ENCODE measurements at places on chromosomes 5 and 9.

DNA sequence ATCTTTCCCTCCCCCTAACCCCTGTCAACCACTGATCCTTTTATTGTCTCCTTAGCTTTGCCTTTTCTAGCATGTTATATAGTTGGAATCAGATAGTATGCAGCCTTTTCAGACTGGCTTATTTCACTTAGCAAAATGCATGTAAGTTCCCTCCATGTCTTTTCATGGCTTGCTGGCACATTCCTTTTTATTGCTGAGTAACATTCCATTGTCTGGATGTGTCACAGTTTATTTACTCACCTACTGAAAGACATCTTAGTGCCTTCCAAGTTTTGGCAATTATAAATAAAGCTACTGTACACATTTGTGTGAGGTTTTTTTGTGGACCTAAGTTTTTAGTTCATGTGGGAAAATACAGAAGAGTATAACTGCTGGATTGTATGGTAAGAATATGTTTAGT lies 230.1 kb downstream of the PBX3 start:
- no peak for DNase-seq

DNA sequence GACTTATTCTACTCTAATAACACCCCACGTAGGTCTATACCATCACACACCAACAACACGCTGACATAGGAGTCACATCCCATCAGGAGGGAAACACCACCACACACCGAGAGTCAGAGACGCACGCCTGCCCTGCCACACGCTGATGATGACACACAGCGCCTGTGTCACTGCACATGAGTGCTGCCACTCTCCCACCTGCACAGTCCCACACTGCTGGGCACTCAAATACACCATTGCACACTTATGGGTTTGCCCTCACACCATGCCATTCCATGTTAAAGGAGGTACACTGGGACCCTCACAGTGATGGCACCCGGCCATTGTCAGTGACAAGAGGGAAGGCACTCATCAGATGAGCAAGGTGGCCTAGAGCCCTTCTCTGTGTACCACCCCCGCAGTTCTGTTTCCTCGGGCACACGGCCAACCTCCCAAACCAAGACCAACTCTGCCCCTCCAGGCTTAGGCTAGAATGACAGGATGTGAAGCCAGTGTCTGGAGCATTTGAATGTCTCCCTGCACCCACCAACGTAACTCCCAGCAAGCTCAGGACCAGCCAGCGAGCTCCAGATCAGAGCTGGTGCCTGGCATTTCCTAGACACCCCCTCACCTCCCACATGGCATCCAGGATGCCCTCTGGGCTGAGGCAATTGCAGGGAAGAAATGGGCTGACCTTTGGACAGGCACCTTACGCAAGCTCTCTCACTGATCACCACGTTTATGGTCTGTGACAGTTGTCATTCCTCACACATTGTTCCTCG lies 3.6 kb upstream of the CPLX2 start:
- peak; percentile 89 for DNase-seq

- DNase-seq = no peak
These were observed 184.5 kb downstream of the RGS3 start for GRCh38 chr9:113648048-113648447.

DNA sequence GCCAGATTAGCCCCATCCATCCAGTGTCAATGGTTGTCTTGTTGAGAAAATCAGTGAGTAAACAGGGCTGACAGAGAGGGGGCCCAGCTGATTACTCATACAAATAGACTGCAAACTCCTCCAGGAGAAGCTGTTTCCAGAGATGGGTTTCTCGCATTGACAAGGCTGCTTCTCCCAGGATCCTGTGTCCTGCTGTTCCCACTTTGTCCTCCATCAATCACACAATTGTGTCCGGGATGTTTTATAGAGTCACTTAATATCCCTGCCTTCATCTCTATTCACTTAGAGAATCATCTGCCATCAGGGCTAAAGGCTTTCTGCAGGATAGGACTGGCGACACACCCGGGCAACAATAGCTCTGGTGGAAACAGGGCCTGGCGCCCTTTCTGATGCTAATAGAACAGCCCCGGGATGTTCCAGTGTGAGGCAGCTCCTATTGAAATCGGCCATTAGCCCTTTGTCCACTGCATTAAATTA lies 71.7 kb upstream of the TBCA start:
- no peak for DNase-seq

DNA sequence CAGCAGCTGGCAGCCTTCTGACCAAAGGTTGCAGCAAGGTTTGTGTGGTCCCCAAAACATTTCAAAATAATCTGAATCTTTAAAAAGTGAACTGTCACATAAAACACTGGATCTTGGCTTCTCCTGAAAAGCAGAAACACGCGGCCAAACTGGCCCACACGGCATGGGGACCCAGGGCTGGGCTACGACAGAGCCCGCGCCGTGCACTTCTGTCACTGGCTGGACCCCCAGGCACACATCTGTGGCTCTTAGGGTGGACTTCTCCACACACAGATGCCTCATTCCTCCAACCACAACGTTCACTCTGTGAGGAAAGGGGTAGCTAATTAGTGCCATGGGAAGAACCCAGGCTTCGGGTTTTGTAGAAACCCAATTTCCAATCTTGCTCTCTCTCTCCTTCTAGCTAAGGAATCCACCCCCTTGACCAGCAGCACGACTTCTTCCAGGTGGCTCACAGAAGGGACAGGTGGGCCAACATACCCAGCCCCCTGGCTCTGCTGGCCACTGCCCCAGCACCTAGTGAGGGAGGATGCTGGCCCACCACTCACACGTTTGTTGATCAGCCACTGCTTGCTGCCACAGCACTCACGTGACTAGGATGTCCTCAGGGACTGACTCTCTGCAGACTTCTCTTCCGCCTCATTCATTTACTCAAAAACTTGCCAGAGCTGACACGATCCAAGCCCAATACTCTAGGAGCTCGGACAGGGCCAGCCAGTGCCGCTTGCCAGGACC lies 17.9 kb downstream of the LMAN2 start:
- no peak for DNase-seq
